ENCODE measurements at places on chromosomes 6 and 20. TPM values are rescaled to one million over a fixed set of nuclear protein-coding genes. Genes with fewer than 3 reads are reported as not detected.

The HIVEP2 gene
- 22.9 TPM for polyA plus RNA-seq

The CST9 gene
- polyA plus RNA-seq: not detected

DNA sequence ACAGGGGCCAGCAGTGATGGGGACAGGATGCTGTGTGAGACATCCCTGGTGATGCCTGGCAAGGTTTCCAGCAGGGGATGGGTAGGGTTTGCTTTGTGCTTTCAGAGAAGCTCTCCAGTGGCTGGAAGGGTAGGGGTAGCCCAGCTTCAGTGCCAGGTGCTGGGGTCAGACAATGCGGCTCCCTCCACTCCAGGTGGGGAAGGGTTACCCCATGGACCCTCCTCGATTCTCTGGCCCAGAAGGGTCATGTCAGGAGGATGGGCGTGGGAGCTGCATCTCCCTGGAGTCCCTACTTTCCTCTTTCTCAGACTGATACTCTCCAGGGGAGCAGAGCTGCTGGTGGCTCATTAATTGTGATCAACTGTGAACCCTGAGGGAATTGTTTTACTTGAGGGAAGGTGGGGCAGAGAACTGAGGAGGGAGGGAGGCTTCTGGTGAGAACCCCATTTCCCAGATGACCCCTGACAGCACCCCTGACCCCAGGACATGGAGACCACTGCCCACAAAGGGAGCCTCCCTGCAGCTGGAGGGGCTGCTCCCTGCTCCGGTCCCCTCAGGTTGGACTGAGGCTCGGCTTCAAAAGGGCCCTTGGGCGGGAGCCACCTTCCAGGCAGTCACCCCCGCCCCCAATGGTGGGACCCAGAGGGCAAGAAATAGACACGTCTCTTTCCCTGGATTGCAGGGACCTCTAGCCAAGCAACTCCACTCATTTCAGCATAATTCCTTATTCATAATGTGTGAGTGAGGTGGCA lies 100.9 kb upstream of the BHLHE23 start:
- no peak for DNase-seq

DNA sequence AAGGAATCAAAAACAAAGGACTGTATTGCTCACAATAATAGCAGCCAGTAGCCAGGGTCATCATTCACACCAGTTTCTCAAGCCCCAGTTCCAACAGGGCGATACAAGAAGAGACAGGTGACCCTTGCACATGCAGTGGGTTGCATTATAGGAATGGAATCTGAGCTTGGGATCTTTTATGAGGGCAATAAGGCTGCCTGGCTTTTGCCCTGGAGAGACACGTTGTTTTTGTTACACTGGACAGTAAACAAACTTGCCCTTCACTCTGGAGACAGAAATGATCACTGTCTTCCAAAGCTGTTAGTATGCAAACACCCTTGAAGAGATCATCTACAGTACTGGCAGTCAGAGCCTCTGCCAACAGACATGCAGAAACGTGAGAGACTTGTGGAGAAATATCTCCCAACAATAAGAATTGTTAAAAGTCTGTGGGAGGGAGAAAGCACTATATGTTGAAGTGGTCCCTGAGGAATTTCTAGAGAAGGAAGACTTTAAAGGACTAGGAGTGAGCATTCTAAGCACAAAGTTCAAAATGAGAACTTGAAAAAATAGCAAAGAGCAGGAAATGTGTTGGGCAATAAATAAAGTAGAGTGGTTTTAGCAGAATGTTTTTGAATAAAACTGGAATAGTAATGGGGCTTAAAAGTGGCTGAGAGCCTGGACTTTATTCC lies 6.2 kb upstream of the COL12A1 start:
- DNase-seq: no peak

GRCh38 chr6:75285283-75285639 lies 669 bp upstream of the TMEM30A start:
- no peak for DNase-seq

- no peak for DNase-seq
Observed at GRCh38 chr20:57323034-57323433, 6.6 kb upstream of the SPO11 start.

- DNase-seq: peak; percentile 79
Observed at GRCh38 chr20:62065674-62066338, at the start of gene TAF4. TAF4 (minus strand) TSS chr20:62065881; CDS start chr20:62065810, 71 bp downstream.

Data from CD4-positive, alpha-beta memory T cell (primary cell).